ENCODE measurements at places on chromosomes 16 and 17. TPM values are rescaled to one million over a fixed set of nuclear protein-coding genes. Genes with fewer than 3 reads are reported as not detected.

CACNB1 gene
- 3.4 TPM for polyA plus RNA-seq

ENPP7 gene
- polyA plus RNA-seq: 0.40 TPM

TP53TG3E gene
- polyA plus RNA-seq: not detected

CSH2 gene
- not detected for polyA plus RNA-seq

KCNJ18 gene
- not detected for polyA plus RNA-seq

BAIAP3 gene
- 67.1 TPM for polyA plus RNA-seq

GSG1L gene
- polyA plus RNA-seq: not detected

PDILT gene
- not detected for polyA plus RNA-seq

TMIGD1 gene
- not detected for polyA plus RNA-seq

All from B cell (primary cell).